Stimulated activated CD4-positive, alpha-beta T cell treated with anti-CD3 and anti-CD28 coated beads, Interleukin-4, amount 100 ng/mL, for 4 hours (primary cell): ENCODE measurements at places on chromosomes 7 and 10.
A peak's percentile ranks its signal among the peaks of the same experiment; 100 is the strongest.

- no peak for DNase-seq
Measured at GRCh38 chr7:104174798-104175197, 33.0 kb downstream of the ORC5 start.

GRCh38 chr10:88962336-88962735 lies 9.8 kb upstream of the ACTA2 start:
- no peak for DNase-seq

GRCh38 chr7:155344270-155344617 lies 46.6 kb downstream of the INSIG1 start:
- DNase-seq, result peak; percentile 33

- no peak for DNase-seq
Measured at GRCh38 chr10:60267802-60268201, 121.9 kb downstream of the ANK3 start.

DNA sequence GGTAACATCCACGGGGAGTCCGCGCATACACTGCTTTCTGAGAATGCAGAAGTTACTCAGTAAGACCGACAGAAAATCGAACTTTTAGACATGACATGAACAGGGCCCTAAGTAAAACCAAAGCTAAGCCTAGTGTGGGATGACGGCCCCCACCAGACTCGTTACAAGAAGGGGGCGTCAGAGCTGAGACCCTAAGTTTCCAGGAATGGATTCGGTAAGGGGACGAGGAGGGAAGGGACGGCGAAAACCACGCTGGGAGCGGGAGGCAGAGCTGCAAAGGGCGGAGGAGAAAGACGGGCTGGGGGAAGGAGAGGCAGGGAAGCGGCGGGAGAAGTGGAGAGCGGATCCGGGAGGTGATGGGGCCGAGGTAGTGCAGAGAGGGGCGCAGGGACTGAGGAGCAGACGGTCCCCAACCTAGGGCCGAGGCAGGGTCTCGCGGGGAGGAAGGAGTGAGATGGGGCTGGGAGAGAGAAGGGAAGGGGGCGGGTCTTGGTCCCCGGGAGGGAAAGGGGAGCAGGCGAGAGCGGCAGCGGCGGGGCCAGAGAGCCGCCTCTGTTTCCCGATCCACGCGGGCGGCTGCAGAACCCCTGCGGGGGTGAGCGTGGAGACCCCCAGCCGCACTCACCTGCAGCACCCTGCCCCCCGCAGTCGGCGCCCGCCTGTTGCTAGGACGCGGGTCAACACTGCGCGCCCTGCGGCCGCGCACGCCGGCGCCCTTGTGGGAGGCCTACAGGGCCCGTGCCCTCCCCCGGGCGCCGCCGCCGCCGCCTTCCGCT lies 513 bp downstream of the ODAD2 start:
- DNase-seq, result no peak

DNA sequence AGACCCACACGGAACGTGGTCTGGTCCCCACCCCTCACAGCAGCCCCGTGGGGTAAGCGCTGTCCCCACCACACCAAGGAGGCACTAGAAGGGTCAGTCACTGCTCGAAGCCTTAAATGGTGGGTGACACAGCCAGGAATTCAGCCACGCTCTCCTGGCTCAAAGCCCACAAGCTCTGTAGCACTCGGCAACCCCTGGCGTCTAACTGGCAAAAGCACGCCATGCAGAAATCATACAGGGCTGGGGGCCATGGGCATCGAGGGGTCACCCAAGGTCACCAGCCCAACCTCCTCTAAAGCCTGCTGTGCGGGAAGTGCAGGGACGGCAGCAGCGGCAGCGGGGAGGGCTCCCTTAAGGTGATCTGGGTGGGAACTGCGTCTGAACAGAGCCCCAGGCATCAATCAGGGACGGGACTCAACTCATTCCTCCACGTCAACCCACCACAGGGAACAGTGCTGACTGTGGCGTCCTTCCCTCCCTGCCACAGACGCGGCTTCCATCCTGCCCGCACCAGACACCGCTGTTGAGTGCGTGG lies 7.8 kb downstream of the GPER1 start:
- no peak for DNase-seq

DNA sequence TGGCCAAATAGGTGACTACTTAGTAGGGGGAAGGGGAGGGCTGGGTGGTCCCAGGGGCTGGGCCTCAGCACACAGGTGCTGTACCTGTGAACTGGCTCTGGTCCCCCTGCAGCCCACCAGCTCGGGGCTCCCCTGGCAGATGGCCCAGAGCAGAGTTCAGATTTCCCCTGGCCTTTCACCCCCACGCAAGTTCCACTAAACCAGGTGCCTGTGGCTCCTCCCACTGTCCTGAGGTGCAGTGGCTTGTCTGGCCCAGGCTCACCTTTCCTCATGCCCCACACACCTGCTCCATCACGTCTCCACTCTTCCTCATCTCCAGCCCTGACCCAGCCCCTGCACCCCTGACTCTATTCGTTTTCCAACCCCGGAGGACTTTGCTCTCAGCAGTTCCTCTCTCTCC lies 47.3 kb upstream of the OPALIN start:
- no peak for DNase-seq

DNA sequence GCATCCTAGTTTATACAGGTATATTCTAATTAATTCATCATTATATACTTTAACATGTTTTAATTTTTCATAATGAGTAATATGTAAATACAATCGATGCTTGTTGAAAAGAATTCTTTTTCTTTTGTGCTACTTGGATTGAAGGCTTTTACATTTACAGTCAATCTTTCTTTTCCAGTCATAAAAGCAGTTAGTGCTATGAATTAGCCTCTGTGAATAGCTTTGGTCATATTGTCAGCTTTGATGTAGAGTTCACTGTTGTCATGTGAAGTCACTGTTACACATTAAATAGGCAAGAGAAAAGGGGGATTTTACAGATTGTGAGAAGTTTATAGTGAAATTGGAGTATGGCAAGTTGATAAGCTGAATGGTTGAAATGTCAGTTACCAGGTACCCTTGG lies 103.3 kb upstream of the FAM133B start:
- no peak for DNase-seq

GRCh38 chr7:142357953-142358520 lies 100.2 kb upstream of the PRSS58 start:
- DNase-seq, result no peak

DNA sequence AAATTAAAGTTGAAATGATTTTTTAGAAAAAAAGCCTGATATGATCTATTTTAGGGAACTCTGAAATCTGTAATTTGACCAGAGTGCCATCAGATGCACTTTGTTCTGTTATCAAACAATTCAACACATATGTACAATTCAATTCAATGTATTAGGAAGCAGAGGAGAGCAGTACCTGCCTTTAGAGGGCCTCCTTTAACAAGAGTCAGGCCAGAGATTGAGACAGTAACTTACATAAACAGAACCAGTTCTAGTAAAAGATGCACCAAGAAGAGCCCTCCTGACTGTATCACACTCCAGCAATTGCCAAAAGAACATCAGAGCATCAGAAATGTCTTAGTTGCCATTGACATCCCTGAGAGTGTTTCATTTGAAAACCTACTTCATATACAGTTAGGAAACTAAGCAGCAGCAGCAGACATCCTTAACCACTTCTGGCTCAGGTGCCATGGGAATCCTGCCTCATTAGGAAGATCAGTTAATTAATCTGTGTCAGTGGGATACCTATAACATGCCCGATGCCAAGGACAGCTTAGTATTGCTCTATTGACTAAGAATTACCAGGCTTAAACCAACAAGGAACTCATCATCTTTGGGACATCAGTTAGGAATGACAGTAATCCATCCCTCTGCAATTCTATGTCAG lies 1222.6 kb upstream of the LRRN3 start:
- no peak for DNase-seq

DNA sequence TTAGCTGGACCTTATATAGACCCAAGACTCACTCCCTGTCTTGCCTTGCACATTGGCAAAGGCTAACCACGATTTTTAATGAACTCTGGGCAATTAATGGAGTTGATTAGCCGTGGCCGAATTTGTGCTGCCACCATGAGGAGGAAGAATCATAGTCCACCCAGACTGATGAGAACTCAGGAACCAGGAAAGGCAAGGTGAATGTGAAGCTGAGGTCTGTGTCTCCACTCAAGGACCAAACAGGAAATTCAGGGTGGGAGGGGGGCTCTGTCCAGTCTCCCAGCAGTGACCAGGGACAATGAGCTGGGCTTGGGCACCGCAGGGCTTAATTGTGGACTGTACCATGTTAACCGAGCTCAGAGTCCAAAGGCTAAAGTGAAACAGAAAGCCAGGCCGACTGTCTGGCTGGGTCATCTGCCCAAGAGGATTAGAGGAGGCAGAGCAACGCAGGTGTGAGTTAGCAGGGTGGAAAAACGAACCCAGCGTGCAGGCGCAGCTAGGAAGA lies 127.0 kb upstream of the JCAD start:
- DNase-seq, result no peak

GRCh38 chr7:35522697-35523096 lies 172.2 kb downstream of the HERPUD2 start:
- DNase-seq, result no peak

DNA sequence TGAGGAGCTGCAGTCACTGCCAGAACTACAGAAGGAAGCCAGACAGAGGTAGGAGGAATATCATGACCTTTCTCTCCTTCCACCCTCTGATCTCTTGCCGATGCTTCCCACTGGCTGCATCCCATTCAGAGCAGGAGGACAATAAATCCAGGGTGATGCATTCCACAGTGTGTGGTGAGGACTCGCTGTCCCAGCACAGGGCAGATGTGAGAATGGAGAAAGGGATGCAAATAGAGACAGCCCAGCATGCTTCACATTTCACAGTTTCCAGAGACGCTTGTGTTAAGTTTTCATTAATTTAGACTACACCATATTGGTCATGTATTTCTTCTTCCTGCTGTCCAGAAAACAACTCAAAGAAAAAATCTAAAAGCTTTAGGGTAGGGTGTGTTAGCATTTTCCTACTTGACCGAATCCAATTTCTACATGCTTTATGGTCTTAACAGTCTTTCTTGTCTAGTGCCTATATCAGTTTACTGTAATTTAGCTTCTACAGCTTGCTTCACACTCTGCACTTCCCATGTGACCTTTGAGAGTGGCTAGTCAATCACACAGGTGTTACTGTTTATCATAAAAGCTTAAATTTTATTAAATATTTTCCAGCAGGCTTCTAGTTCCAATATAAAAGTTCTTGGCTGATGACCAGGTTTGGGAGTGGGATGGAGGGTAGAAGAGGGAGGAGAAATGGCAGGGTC lies 155.6 kb downstream of the RAPGEF5 start:
- no peak for DNase-seq
